ENCODE measurements at places on chromosomes 13 and 19. TPM values are rescaled to one million over a fixed set of nuclear protein-coding genes. Genes with fewer than 3 reads are reported as not detected.

DNA sequence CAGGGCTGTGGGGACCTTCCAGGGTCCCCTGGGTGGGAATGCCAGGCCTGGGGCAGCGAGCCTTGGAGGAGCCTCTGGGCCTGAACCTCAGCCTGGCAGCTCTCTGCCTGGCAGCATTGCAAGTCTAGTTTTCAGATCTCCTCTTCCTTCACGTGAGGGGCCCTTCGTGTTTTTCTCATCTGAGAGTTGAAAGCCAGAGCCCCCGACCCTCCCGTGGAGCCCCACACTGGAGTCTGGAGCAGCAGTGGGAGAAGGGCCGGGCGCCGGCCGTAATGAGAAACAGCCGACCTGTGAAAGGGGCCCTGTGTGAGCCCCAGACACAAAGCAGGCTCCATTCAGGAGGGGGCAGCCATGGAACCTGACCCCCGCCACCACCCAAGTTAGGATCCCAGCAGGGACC lies 19.3 kb downstream of the TMED1 start:
- no peak overlapping the region for H3K4me3 ChIP-seq
- H3K27ac ChIP-seq, result no peak overlapping the region
- no peak for DNase-seq
- H3K36me3 ChIP-seq, result peaks cover 63% of the 10 kb centered on the region

Gene POLR2E
- 116 TPM for total RNA-seq

GRCh38 chr19:56087647-56088496 lies 33.2 kb downstream of the ZNF787 start:
- H3K4me1 ChIP-seq, result peaks cover 13% of the 10 kb centered on the region
- no peaks in the 10 kb centered on the region for H3K27me3 ChIP-seq
- no peak overlapping the region for H3K4me3 ChIP-seq
- H3K27ac ChIP-seq, result no peak overlapping the region

GRCh38 chr19:9645472-9645871 lies 24.4 kb upstream of the ZNF561 start:
- H3K27ac ChIP-seq, result no peak overlapping the region
- DNase-seq, result no peak
- peaks cover 56% of the 10 kb centered on the region for H3K36me3 ChIP-seq
- H3K27me3 ChIP-seq, result no peaks in the 10 kb centered on the region
- H3K4me3 ChIP-seq, result no peak overlapping the region

Gene SELENOV
- not detected for total RNA-seq

GRCh38 chr13:92461402-92461801 lies 765.2 kb upstream of the GPC6 start:
- no peak for DNase-seq
- no peaks in the 10 kb centered on the region for H3K36me3 ChIP-seq
- no peak overlapping the region for H3K27ac ChIP-seq
- no peak overlapping the region for H3K4me3 ChIP-seq
- no peaks in the 10 kb centered on the region for H3K4me1 ChIP-seq

- H3K4me3 ChIP-seq, result no peak overlapping the region
- DNase-seq, result no peak
- H3K27ac ChIP-seq, result no peak overlapping the region
- no peaks in the 10 kb centered on the region for H3K36me3 ChIP-seq
- H3K27me3 ChIP-seq, result peaks cover 11% of the 10 kb centered on the region
Observed at GRCh38 chr13:27403727-27404385, 20.6 kb upstream of the GTF3A start.

DNA sequence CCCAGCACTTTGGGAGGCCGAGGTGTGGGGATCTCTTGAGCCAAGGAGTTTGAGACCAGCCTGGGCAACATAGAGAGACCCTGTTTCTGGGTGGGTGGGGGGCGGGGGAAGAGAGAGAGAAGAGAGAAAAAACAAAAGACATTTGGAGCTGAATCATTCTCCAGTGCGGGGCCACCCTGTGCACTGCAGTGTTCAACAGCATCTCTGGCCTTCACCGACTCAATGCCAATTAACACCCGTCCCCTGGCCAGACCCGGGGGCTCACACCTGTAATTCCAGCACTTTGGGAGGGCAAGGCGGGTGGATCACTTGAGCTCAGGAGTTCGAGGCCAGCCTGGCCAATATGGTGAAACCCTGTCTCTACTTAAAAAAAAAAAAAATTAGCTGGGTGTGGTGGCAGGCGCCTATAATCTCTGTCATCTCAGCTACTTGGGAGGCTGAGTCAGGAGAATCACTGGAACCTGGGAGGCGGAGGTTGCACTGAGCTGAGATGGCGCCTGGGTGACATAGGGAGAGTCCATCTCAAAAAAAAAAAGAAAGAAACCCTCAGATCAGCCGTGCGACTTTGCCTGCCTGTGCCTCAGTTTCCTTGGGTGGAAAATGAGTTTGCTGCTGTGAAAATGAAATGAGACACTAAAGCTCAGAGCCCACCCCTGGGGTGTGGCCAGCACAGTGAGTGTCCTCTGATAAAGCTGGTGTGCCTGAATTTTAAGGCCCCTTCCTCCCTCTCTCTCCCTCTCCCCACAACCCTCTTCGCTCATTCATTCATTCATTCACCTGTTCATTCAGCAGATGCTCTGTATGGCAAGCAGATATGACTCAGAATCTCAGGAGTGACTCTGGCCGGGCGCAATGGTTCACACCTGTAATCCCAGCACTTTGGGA lies 6.4 kb downstream of the KLF2 start:
- DNase-seq, result peak; percentile 61
- H3K4me1 ChIP-seq, result peaks cover 59% of the 10 kb centered on the region
- peaks cover 48% of the 10 kb centered on the region for H3K36me3 ChIP-seq
- H3K27ac ChIP-seq, result peak overlapping the region; percentile 97

- H3K27ac ChIP-seq, result no peak overlapping the region
- DNase-seq, result no peak
- H3K4me1 ChIP-seq, result peaks cover 12% of the 10 kb centered on the region
- H3K4me3 ChIP-seq, result no peak overlapping the region
- H3K27me3 ChIP-seq, result no peaks in the 10 kb centered on the region
Observed at GRCh38 chr13:45198041-45198440, 2.8 kb downstream of the KCTD4 start.

- no peaks in the 10 kb centered on the region for H3K36me3 ChIP-seq
- H3K4me1 ChIP-seq, result peaks cover 4% of the 10 kb centered on the region
- no peak overlapping the region for H3K27ac ChIP-seq
Observed at GRCh38 chr19:50679177-50680125, 30.2 kb downstream of the C19orf81 start.

DNA sequence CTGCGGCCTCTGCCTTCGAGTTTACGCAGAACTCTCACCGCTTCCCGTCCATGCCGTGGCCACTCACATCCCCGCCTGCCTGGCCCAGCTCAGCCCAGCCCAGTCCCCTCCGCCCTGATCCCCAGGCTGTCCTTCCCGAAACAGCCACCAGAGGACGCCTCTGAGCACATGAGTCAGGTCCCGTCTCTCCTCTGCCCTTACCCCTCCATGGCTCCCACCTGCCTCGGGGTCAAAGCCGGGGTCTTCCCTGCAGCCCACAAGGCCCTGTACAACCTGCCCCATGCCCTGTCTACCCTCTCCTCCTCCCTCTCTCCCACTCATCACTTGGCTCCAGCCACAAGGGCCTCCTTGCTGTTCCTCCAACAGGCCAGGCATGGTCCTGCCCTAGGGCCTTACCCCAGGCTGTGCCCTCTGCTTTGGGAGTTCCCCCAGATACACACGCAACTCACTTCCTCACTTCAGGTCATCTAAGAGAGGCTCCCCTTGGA lies 8.1 kb upstream of the SEMA6B start:
- H3K4me1 ChIP-seq, result no peaks in the 10 kb centered on the region
- H3K27ac ChIP-seq, result no peak overlapping the region
- H3K36me3 ChIP-seq, result no peaks in the 10 kb centered on the region
- H3K27me3 ChIP-seq, result no peaks in the 10 kb centered on the region

DNA sequence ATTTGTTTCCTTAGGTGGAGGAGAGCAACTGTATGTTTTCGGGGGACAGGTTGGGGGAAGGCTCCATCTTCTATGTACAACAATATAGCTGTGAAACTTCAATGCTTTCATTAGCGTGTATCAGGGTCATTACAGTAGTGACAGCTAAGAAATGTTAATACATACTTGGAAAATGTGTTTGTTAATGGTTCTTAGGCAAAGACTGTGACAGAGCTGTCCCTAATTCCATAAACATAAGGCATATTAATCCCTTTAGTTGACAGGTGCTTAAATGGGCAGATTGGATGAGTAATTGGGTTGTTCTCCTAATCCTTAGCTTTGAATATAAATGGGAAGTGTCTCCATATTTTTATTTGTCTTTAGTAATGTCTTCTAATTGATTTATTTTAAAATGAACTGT lies 313.7 kb downstream of the HS6ST3 start:
- no peak overlapping the region for H3K27ac ChIP-seq
- H3K4me3 ChIP-seq, result no peak overlapping the region
- H3K4me1 ChIP-seq, result no peaks in the 10 kb centered on the region
- no peak for DNase-seq

Gene KRTDAP
- total RNA-seq, result not detected

DNA sequence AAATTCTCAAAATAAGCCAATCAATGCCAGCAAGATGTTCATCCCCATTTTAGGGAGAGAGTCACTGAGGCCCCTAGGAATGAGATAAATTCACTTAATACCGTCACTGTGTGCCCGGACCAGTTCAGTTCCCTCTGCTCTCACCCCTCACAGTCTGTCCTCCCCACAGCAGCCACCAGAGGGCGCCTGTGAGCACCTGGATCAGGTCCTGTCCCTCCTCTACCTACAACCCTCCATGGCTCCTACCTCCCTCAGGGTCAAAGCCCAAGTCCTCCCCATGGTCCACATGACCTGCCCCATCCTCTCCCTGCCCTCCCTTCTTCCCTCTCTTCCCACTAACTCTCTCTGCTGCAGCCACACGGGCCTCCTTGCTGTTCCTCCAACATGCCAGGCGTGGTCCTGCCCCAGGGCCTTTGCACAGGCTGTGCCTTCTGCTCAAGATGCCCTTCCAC lies 42.0 kb upstream of the NFIC start:
- peaks cover 8% of the 10 kb centered on the region for H3K27me3 ChIP-seq
- no peaks in the 10 kb centered on the region for H3K36me3 ChIP-seq
- peak; percentile 83 for DNase-seq
- H3K27ac ChIP-seq, result no peak overlapping the region
- no peak overlapping the region for H3K4me3 ChIP-seq

DNA sequence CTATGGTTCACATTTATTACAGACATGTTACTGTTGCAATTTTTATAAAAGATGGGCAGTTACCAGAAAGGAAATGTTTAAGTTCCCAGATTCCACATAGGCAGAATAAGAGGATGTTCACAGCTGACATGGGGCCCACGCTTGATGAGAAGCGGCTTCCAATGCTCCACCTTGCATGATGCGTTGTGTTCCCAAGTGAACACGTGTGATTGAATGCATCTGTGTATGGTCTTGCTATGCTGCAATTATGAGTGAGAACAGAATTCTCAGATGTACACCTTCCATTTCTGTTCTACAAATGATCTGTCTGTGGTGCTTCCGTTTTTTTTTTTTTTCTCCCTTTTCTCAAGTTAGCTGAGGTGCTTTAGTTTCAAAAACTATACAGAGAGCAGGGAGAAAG lies 15.5 kb downstream of the UPF3A start:
- DNase-seq, result no peak
- H3K4me3 ChIP-seq, result no peak overlapping the region
- no peak overlapping the region for H3K27ac ChIP-seq
- peaks cover 2% of the 10 kb centered on the region for H3K4me1 ChIP-seq
- no peaks in the 10 kb centered on the region for H3K27me3 ChIP-seq
- H3K36me3 ChIP-seq, result peaks cover 38% of the 10 kb centered on the region

Gene FGF9
- total RNA-seq, result 0.08 TPM

Gene SLITRK6
- total RNA-seq, result not detected

DNA sequence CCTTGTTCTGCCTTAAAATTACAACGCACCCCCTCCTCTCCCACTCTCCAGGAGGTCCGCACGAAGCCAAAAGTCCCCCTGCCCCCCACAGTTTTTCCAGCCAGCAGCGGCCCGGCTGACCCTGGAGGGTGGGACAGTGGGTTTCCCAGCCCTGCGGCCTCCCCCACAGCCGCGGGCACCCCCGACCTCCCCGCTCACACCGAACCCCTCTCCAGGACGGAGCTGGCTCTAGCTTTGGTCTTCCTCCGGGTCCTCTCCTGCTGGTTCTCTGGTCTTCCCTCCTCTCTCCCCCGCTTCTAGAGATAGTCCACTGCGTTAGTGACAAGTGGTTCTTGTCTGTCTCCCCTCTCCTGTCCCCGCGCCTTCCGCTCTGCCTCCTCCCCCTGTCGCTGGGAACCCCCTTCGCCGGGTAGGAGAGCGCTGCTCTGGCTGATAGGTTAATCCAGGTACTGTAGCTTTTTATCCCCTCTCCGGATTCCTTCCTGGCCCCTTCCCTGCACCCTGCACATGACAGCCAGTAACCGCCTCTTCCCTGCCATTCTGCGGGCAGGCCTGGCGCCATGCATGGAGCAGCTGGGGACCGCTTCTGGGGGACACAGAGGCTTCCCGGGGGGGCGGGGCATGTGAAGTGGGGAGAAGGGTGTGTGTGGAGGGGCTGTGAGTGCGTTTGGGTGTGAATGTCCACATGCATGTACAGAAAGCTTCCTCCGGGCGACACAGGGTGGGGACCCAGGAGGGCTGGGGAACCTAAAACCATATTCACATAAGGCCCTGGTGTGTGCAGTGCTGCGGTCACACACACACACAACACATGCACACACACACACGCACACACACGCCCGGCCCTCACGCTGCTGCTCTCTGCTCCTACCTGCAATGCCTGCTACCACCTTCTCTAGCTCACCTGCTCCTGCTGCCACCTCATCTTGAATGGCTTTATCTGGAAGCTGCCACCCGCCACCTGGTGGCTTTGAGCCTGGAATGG lies 17.2 kb downstream of the PRR36 start:
- DNase-seq, result no peak
- H3K27ac ChIP-seq, result no peak overlapping the region
- no peaks in the 10 kb centered on the region for H3K36me3 ChIP-seq
- H3K27me3 ChIP-seq, result peaks cover 7% of the 10 kb centered on the region

DNA sequence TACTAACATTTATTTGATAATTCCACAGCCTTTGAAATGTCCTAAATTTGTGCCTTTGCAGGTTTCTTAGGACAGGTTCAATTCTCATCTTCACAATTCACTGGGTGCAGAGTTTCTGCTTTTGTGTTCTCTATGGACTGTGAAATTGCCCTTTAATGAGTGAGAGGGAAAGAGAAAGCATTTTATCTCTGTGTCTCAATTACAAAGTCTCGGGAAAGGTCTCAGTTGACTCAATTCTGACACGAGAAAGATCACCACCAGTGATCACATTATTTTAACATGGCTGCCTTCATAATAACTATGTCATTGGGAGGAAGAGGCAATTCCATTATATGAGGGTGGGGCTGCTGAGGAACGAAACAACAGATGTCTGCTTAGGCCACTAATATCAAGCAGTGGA lies 26.2 kb upstream of the LRCH1 start:
- peaks cover 20% of the 10 kb centered on the region for H3K27me3 ChIP-seq
- no peaks in the 10 kb centered on the region for H3K36me3 ChIP-seq
- peaks cover 16% of the 10 kb centered on the region for H3K4me1 ChIP-seq

Gene LRG1
- total RNA-seq, result 0.15 TPM

Gene TMEM59L
- total RNA-seq, result not detected

Gene PRRG2
- 1.0 TPM for total RNA-seq

Gene ZNF726
- total RNA-seq, result 9.7 TPM

Gene PODNL1
- total RNA-seq, result 0.48 TPM

Gene NOTCH3
- not detected for total RNA-seq

GRCh38 chr19:30330266-30330665 lies 41.9 kb upstream of the ZNF536 start:
- H3K36me3 ChIP-seq, result no peaks in the 10 kb centered on the region
- DNase-seq, result no peak
- H3K4me1 ChIP-seq, result no peaks in the 10 kb centered on the region

- peaks cover 26% of the 10 kb centered on the region for H3K4me1 ChIP-seq
- H3K4me3 ChIP-seq, result peak overlapping the region; percentile 24
- H3K27me3 ChIP-seq, result no peaks in the 10 kb centered on the region
- no peak for DNase-seq
Observed at GRCh38 chr19:39483141-39483540, 2.5 kb downstream of the TIMM50 start.

Gene IZUMO4
- total RNA-seq, result 10.5 TPM

GRCh38 chr13:102770435-102770834 lies 3.2 kb downstream of the TEX30 start:
- H3K27me3 ChIP-seq, result no peaks in the 10 kb centered on the region
- DNase-seq, result no peak
- peaks cover 37% of the 10 kb centered on the region for H3K36me3 ChIP-seq
- peaks cover 51% of the 10 kb centered on the region for H3K4me1 ChIP-seq
